ENCODE measurements at places on chromosomes 5 and 9.

DNA sequence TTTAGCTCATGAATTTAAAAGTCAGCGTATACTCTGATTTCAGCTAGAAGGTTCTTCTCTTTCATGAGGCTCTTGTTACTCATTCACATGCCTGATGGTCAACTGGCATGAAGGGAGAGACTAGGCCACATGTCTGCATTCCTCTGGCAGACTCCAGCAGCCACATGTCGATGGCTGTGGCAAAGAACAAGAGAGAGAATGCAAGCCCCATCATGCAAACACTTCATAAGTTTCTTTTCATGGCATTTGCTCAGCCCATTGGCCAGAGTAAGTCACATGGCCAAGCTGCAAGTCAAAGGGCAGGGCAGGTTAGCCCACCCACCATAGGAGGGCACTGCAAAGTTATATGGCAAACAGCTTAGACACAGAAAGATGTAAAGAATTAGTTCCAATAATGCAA lies 5.4 kb downstream of the KCNV2 start:
- no peak for DNase-seq

GRCh38 chr5:172833686-172834414 lies at the start of gene ERGIC1:
TSS of gene ERGIC1 (plus strand) at chr5:172834251. CDS start at chr5:172834414, 163 bp downstream.
- DNase-seq = peak; percentile 80

GRCh38 chr9:87792831-87793288 lies 66.9 kb downstream of the CTSL start:
- no peak for DNase-seq

DNA sequence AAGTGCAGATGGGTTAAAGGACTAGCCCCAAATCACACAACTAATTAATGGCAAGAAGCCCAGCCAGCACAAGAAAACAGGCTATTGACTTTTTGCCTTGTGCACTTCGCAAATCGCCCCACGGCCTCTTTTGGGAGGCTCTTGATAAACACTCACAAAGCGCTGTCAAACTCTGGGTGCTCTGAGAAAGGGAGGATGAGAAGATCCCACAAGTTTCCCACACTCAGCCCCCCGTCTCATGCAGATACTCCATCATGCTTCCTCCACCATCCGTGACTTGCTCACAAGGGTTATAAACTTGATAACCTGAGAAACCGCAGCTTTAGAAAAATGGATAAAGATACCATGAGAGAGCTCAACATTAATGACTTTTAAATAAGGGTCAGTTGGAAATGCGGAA lies 219.7 kb downstream of the EBF1 start:
- no peak for DNase-seq

DNA sequence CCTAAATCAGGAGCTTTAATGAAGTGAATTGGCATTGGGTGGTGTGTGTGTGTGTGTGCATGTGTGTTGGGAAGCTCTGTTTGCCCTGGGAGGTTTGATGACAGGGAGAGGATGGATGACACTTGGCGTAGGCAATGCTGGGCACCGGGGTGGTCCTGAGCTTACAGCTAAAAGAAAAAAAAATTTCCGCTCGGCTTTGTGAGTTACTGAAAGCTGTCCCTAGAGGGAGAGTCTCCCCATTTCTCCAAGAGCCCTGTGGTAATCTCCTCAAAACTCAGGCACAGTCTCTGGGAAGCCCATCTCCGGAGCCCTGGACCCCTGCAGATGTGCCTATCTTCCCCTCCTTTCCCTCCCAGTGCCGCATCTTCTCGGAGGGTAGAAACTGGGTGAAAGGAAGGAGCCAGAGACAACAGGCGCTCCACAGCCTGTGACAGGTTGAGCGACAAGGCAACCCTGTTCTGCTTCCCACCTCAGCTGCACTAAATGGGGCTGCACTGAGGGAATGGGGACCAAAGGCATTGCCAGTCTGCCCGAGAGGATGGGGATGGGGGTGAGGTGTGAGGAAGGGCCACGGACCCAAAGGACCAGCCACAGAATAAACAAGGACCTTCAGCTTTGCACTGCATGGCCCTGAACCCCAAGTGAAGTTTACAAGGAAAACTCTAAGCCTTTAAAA lies 35.8 kb upstream of the TIFAB start:
- DNase-seq = no peak

GRCh38 chr9:114522286-114522685 lies 17.0 kb upstream of the WHRN start:
- no peak for DNase-seq

DNA sequence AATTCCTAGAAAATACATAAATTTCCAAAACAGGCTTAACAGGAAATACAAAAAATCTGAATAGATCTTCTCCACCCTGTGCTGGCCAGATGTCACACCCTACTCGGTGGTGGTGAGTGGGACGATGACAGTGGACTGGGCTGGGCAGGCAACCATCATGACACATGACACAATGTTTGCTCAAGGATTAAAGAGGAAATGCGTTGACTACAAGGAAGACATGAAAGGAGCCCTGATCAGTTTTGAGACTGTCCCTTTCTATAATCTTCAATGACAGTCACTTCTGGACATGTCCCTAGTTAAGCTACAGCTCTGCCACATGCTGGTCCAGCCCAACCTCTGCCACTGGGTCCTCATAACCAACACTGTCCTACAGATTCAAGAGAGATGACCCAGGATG lies 99.8 kb downstream of the ZDHHC21 start:
- no peak for DNase-seq

DNA sequence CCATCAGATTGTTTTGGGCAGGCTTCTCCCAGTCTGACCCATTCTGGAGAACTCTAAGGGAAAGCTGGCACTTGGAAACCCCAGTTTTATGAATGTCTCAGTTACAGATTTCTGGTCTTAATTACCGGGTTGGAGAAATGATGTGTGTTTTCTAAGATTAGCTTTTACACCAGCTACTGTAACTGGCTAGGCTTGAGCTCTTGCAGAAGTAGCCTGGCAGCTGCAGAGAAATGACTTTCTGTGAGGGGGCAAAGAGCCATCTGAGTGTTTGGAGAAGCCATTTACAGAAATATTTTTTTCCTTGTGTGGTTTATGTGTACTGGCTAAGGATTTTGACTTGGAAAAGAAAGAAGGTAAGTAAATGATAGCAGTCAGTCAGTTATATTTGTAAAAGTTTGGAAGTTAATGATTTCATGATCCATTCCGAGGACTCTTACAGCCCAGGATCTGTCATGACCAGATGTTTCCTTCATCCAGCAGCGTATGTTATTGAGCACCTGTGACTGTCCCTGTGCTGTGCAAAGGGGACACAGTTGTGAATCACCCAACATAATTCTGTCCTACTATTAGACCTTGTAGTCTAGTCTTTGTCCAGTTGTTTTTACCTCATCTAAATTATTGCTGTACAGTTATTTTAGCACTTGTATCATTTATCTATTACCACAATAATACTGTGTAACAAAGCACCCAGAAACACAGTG lies 53.7 kb upstream of the GDNF start:
- no peak for DNase-seq

- DNase-seq = no peak
These were observed 37.8 kb downstream of the WDR36 start for GRCh38 chr5:111129938-111130337.

DNA sequence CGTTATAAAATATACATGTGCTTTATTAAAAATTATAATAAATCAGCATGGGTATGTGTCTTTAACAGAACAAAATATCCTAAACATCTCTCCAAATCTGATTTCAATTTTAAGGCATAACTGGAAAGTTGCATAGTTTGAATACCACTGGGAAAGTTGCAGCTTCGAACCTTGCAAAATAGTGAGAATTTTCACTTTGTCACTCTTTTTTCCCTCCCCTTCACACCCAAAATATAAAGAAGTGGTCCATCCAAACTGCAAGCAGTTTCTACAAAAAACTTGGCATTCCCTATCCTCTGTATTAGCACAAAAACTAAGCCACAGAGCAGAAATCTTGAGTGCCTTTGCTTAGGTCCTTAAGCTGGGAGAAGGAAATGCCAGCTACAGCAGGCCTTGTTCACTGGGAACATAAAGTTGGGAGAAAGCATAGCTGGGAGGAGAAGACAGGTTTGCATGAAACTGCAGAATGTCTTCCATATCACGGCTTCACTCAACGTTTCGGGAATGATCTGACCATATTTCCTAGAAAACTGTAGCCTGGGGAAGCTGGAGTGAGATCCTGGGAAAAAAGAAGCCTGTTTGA lies 400.3 kb downstream of the EBF1 start:
- no peak for DNase-seq

GRCh38 chr5:141843156-141843927 lies 34.9 kb downstream of the PCDH1 start:
- no peak for DNase-seq

All from nucleus accumbens (tissue), 56 donors.